ENCODE measurements at places on chromosomes 16 and 17. TPM values are rescaled to one million over a fixed set of nuclear protein-coding genes. Genes with fewer than 3 reads are reported as not detected.

The IGFALS gene
- polyA plus RNA-seq: 1.7 TPM

GRCh38 chr16:18979936-18980335 is 3.8 kb upstream of the TMC7 start:
- no peak for DNase-seq

The CCT6B gene
- 1.5 TPM for polyA plus RNA-seq

GRCh38 chr17:22145605-22146178 is 453.4 kb downstream of the KCNJ18 start:
- DNase-seq: no peak

GRCh38 chr17:29514792-29515191 is 52.0 kb downstream of the ABHD15 start:
- DNase-seq: peak; percentile 21

GRCh38 chr17:63345611-63346010 is 100.5 kb downstream of the CYB561 start:
- DNase-seq: peak; percentile 47

DNA sequence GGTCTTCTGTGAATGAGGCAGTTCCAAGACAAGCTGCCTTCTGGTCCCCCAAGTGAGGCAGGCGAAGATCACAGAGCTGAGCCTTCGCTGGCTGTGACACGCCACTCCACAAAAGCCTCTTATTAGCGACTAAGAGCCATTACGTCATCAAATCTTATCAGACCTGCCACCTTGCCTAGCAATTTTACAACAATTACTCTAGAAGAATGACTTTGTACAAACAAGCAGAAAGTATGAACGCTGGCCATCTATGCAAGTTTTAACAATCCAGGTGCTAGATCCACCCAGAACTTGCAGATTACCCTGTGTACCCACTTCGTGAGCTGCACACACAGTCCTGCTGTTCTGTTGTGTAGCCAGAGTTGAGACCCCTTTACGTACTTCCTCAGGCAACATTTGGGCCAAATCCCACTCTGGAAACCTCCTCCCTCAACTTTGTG is 3.8 kb upstream of the ICAM2 start:
- DNase-seq: peak; percentile 58

DNA sequence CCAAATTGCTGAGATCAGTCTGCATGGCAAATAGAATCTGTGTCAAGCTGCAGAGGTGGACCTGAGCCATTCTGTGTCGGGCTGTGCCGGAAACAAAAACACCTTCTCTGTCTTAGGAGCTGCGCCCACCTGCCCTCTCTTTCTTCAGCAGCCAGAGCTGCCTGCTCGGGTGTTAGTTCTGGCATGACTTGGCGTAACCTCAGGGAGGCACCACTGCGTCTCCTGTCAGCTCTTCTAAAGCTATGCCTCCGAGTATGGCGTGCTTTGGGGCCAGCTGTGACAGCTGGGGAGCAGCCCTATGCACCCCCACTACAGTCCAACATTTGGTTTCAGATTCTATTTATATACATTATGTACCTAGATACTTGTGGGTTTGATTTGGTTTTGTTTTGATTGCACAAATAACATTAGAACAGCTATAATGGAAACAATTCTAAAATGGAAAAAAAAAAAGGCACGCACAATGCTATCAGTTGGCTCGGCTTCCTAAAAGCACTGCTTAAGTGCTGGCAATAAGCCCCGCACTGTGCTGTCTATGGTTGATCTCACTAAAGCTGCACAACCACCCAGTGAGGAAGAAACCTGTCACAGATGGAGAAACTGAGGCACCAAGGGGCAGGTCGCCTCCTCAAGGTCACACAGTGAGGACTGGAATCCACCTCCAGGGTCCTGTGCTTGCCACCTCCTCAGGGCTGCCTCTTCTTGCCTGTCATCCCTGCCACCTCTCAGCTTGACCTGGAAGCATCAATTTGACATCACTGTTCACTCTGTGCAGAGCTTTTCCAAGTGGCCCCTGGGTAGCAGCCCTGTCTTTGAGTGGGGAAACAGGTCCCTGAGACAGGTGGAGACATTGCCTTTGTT is 18.7 kb upstream of the ADGRG1 start:
- peak; percentile 54 for DNase-seq

The CBFA2T3 gene
- 6.2 TPM for polyA plus RNA-seq

The GP1BA gene
- 0.26 TPM for polyA plus RNA-seq

The CES3 gene
- 0.85 TPM for polyA plus RNA-seq

DNA sequence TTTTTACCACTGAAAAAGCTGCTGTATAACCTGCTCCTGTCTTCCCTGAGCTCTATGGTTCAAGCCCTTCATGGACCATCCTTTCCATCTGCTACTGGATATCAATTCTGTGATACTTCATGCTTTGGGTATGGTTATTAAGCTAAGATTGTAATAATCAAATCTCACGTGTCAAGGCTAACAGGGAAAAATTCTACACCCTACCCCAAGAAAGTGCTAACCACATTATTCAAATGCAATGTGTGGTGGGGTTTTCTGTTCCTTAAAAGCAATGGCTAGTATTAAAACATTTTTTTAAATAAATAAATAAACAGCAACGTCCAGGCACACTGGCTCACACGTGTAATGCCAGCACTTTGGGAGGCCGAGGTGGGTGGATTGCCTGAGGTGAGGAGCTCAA is 65.9 kb downstream of the SPAG9 start:
- DNase-seq: no peak

DNA sequence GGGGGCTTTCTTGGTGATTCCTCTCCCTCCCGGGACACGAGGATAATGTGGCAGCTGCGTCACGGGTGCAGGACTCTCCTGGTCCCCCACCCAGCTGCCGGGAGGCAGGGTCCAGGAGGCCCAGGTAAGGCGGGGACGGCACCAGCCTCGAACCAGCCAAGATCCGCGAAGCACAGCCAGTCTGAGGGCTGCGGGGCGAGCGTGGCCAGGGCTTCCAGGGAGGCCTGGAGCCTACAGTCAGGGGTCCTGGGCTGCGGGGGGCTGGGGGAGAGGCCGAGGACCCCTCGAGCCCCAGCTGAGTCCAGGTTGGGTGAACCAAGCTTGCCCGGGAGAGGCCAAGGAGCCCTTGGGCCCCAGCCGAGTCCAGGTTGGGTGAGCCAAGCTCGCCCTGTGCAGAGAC is 10.0 kb downstream of the TPSD1 start:
- no peak for DNase-seq

DNA sequence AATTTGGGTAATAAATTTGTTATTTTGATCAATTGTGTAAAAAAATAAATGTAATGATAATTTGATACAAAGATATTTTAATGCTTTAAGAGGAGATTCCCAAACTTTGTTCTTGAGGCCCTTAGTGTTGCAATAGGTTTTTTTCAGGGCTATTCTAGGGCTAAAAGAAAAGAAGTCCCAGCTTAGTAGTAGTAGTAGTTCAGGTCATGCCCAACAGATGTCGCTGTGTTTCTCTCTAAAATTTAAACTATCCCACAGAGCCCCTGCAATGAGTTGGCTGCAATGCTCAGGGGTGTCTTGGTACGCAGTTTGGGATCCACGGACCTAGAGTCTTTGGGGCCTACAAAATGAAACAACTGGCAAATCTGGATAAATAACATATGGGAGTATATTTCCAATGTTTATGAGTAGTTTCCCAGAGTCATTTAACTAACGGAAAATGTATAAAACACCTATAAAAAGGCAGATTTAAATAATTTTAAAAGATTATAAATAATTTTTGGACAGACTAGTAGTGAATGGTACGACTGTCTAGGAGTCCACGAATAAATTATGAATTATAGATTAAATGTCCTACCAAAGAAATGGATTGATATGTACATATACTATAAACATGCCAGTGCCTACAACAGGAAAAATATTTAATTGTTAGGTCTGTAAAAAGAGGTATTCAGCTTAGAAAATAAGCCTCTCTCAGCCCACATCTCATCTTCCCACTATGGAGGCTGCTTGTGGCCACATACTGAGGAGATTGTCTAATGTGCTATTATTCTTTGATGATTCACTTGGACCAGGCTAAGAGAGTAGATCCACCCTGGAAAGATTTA is 228.5 kb upstream of the PMFBP1 start:
- peak; percentile 89 for DNase-seq
